Activated CD8-positive, alpha-beta memory T cell treated with anti-CD3 and anti-CD28 coated beads, Interleukin-2, amount 50 U/mL, for 4 hours (primary cell): ENCODE measurements at places on chromosomes 4 and X.

DNA sequence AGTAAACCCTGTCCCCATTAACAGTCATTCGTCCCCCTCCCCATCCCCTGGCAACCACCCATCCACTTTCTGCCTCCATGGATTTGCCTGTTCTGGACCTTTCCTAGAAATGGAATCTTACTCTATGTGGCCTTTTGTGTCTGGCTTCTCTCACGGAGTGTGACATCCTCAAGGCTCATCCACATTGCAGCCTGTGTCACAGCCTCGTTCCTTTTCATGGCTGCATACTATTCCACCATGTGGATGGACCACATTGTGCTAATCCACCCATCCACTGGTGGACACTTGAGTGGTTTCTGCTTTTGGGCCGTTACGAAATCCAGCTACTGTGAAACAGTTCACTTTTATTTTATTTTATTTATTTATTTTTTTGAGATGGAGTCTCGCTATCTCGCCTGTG is 8.1 kb upstream of the PPP2R3B start:
- DNase-seq = no peak

- no peak for DNase-seq
Observed at GRCh38 chr4:53693909-53694308, 102.6 kb upstream of the LNX1 start.

- DNase-seq = no peak
Observed at GRCh38 chr4:147418226-147418625, 62.7 kb upstream of the EDNRA start.

DNA sequence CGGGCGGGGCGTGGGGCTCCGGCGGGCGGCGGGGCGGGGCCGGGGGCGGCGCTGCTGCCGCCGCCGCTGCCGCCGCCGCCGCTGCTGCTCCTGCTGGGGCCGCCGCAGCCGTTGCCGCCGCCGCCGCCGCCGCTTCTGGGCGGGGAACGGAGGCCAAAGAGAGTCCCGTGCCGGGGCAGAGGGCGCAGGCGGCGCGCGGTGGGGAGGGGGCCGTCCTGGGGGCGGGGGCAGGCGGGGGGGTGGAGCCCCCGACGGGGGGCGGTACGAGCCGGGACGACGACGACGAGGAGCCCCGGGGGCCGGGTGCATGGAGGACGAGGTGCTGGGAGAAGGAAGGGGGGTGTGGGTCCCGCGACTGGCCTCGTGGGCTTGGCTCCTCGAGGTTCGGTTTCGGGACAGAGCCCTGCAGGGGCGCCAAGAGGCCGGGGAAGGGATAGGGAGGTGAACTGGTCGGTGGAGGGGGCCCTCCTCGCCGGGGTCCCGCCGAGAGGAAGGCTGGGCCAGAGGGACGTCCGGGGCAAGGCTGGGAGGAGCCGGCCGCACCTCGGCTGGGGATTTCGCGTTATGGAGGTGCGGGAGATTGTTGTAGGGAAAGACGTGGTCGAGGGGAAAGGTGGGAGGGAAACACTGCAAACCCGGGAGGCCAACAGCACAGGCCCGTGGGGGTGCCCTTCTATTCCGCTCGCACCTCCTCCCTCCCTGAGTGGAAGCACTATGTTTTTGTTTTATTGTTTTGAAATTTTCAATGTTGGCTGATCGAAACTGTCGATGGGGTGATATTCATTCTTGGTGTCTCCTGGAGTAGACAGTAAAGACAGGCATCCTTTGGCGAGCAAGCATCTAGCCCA is 1.9 kb downstream of the BCORL1 start:
- peak; percentile 40 for DNase-seq

DNA sequence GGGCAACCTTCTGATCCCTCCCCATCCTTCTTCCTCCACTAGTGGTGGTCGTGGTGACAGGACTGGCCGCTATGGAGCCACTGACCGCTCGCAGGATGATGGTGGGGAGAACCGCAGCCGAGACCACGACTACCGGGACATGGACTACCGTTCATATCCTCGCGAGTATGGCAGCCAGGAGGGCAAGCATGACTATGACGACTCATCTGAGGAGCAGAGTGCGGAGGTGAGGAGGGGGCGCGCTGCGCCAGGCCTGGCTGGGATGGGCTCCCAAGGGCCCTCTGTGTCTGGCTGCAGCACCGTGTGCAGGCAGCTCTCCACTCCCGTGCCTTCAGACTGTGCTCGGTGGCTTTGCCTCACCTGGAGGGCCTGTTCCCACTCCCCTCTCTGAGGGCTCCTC is 24.3 kb downstream of the RBM10 start:
- no peak for DNase-seq

- DNase-seq = no peak
Observed at GRCh38 chrX:103414561-103414960, 38.2 kb downstream of the BEX3 start.

- DNase-seq = no peak
Observed at GRCh38 chr4:2393353-2394270, 24.8 kb downstream of the ZFYVE28 start.

DNA sequence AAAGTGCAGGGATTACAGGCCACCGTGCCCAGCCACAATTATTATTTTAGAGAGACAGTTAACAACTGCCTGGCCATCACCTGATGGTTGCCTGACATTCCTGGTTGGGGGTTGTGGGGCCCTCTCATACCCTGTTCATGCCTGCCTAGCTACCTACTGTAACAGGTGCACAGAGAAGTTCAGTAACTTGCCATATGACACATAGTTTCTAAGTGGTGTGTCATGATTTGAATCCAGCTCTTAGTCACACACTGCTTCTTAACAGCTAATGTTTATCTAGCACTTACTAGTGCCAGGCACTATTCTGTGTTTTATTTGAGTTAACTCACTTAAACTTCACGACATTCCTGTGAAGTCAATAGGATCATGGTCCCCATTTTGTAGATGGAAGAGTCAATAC is 122.7 kb upstream of the JADE1 start:
- DNase-seq = no peak

GRCh38 chrX:39331082-39331704 is 529.9 kb downstream of the MID1IP1 start:
- DNase-seq = no peak

DNA sequence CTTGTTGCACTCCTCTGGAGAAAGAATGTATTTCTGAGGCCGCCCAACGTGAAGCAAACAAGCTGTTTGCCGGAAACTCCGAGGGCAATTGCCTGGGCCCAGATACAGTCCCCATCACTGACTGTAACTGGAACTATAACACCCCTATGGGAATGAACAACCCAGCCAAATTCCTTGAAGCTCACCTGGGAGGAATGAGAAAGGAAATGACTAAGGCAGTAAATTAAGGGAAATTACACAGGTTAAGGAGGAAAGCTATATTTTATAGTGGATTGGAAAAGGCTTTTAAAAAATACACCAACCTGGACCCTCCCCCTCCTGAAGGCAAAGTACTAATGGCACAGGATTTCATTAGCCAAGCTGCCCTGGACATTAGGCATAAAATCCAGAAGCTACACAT is 11.7 kb upstream of the HERC5 start:
- no peak for DNase-seq

DNA sequence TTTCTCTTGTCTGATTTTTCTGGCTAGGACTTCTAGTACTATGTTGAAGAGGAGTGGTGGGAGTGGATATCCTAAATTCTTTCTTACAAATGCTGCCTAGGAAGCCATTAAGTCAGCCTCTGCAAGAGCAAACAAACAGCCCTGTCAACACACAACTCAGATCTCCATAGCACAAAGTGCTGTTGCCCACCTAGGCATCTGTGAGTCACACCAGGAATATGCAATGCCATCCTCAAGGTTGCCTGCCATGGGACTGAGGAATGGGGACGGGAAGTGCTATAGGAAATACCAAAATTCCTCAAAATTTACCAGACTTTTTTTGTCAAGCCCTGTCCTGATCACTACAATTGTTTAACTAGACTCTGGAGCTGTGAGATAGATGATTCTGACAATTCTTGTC is 466.9 kb downstream of the FSTL5 start:
- DNase-seq = no peak

DNA sequence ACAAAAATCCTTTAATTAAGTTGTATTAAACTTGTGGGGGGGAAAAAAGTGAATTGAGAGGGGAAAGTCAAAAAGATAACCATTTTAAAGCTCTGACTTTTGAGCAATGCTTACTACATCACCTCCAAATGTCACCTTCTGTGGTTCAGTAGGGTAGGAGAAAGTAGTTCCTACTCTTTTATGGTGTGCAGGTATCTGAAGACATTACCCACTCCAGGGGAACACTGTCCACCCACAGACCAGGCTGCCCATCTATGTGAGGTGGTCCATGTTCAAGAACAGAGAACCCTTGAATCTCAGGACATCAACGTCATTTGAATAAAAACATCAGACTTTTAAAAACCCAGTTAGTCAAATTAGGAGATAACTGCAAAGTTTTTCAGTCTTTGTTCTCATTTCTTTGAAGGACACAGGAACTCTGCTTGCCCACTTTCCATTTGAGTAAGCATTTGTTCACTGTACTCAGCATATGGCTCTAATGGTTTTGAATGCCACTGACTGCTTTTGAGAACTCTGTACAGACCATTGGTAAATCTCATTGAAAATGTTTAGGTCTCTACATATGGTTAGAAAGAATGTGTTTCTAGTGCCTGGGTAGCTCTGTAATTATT is 18.4 kb downstream of the NMU start:
- no peak for DNase-seq

GRCh38 chr4:181432335-181432734 is 810.9 kb upstream of the TENM3 start:
- no peak for DNase-seq

DNA sequence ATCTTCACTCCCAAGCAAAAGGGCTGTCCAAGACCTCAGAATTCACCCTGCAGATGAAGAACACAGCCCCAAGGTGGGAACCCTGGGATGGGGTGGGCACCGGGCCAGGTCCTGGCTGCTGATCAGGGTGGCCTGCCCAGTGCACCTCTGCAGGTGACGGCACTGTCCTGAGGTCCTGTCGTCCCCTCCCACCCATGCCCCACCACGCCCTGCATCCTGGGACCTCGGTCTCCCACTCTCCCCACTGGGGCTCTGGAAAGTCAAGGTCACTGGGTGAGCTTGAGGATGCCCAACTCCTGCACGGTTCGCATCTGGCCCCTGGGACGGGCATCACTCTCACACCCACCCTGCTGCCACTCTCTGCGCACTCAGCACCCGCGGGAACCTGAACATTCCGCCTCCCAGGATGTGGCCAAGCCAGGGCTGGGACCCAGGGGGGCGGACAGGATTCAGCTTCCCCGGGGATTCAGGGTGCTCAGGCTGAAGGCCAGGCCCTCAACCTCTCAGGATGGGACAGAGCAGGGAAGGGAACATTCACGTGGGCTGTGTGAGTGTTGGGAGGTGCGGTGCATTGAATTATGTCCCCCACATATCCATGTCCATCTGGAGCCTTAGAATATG is 115.9 kb downstream of the CPZ start:
- no peak for DNase-seq

DNA sequence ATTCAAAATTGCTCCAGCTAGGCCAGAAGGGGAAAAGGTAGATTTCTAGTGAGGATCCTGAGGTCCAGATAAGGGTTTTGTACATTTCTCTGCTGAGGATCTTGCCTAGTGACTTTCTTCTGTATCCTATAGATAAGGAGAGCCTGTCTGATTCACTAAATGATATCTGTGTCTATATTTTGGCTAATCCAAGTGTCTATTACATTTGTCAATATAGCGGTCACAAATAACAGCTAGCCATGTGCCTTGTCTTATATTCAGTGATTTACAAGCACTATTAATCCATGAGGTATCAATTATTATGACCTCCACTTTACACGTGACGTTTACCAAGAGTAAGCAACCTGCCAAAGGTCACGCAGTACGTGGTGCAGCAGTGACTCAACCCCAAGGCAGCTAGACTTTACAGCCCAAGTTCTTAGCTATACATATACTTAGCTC is 41.6 kb downstream of the TMEM165 start:
- no peak for DNase-seq

DNA sequence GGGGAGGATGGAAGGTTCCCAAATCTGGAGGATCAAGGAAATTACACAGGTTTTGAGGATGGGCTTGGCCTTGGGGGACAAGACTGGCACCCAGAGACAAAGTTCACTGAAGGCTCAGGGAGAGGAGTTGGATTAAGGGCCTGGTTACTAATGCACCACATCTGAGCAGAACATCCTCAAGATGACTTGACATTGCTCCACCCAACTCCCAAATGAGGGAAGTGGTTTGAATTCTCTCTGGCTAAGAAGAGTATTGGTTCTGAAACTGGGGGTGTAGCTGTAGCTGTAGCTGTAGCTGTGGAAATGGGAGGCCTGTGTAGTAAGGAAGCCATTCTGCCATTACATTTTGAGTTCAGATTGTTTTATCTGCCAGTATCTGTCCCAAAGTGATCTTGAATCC is 129.4 kb downstream of the RASL11B start:
- no peak for DNase-seq

GRCh38 chrX:134512566-134512965 is 52.6 kb downstream of the HPRT1 start:
- no peak for DNase-seq

DNA sequence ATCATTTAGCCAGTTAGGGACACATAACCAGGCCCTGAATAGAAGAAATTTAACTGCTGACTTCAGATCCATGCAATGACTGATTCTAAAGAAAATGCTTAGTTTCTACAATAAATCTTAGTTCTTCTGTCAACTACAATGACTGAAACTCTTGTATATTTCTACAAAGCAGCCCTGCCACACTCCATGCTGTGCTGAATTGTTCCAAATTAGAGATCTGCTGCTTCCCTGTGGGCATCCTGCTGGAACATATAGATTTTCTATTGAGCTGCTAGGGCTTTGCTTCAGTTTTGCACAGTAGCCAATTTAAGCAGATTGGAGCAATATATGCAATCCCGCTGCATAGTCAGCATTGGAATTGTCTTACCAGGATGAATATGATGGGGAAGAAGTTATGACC is 312.8 kb upstream of the SMIM31 start:
- DNase-seq = no peak

- peak; percentile 25 for DNase-seq
Observed at GRCh38 chr4:139815778-139816601, 150.4 kb downstream of the MGST2 start.

DNA sequence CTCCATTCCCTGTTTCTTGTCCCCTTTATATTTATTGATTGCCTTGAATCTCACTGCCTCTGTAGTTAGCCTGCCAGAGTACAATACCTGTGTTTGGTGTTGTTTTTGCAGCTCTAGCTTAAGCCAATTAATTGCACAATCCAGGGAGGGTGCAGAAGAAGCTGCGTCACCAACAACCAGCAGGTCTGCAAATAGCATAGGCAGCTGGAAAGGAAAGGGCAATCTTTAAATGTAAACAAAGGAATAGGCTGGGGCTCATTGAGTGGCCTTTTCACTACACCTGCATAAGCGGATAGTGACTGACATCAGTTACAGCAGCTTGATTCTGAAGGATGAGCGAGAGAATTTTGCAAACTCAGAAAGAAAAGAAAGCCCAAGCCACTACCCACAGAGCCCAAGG is 106.8 kb upstream of the RAI2 start:
- DNase-seq = no peak

- no peak for DNase-seq
Observed at GRCh38 chr4:34432706-34433105, 1811.6 kb downstream of the ARAP2 start.
